ENCODE measurements at places on chromosomes 1 and 21.

- DNase-seq: peak; percentile 40
Observed at GRCh38 chr1:93447481-93448291, at the start of gene FNBP1L. Gene FNBP1L (plus strand): TSS chr1:93448118. CDS start chr1:93448282, 164 bp downstream.

GRCh38 chr1:77350012-77350770 is 68.4 kb downstream of the AK5 start:
- no peak for DNase-seq

- no peak for DNase-seq
Observed at GRCh38 chr1:8198522-8198921, 119.4 kb upstream of the SLC45A1 start.

- DNase-seq: no peak
Observed at GRCh38 chr1:17797478-17797877, 42.3 kb downstream of the ACTL8 start.

DNA sequence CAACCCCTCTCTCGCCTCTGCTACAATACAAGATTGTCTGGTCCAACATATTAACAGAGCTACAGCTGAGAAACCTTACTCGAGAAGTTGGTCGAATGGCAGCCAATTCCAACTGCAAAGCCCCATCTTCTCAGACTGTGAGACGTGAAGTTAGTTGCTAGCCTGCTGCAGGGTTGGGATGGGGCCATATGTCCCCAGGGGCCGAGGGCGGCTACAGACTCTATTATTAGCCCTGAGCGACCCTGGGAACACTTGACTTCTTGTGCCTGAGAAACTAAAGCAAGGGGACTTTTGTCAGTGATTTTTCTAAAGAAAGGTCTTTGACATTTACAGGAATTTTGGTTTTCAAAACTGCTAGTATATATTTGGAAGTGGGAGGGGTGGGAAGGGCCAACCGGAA is 13.7 kb downstream of the NCF2 start:
- no peak for DNase-seq

GRCh38 chr1:96362623-96363022 is 359.0 kb upstream of the PTBP2 start:
- DNase-seq: no peak

DNA sequence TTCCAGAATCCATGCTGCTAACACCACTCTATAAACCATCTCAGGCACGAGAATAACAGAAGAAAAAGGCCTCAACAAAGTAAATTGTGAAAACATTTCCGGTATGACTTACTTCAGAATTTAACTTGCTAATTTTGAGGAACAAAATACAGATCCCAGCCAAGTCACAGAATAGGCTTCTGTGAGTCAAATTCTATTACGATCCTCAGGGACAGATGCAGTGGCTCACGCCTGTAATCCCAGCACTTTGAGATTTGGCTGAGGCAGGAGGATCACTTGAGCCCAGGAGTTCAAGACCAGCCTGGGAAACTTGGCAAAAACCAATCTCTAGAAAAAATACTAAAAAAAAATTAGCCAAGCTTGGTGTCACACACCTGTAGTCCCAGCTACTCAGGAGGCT is 8.8 kb upstream of the CCDC27 start:
- DNase-seq: no peak

GRCh38 chr1:65764052-65764451 is 28.6 kb upstream of the PDE4B start:
- no peak for DNase-seq

DNA sequence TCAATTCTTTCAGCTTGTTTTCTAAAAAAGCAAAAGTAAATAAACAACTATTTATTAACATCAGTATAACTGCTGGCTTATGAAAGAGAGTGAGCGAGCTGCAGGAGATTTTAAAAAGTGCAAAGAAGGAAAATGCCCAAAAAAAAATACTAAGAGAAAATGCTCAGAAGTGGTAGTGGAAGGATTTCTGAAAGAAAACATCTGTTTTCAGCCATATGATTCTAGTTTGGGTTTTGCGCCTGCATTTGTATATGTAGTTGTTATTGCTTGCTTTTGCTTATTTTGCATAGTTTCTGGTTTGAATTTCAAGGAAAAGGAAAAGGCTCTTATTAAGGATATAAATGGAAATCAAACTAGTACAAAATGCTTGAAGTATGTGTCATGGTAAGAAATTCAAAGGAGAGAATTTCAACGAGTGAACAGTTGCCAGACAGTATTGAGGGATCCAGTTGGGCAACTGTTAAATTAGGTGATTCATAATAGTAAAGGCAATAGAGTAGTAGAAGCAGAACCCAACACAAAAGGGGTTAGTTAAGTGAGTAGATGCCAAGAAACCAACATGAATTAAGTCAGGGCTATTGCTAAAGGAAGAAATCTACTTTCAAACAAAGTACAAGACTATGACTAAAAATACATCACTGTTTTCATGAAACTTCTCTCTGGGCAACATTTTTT is 1.2 kb downstream of the GBP5 start:
- DNase-seq: no peak

- no peak for DNase-seq
Observed at GRCh38 chr1:17984583-17984982, 123.0 kb upstream of the IGSF21 start.

DNA sequence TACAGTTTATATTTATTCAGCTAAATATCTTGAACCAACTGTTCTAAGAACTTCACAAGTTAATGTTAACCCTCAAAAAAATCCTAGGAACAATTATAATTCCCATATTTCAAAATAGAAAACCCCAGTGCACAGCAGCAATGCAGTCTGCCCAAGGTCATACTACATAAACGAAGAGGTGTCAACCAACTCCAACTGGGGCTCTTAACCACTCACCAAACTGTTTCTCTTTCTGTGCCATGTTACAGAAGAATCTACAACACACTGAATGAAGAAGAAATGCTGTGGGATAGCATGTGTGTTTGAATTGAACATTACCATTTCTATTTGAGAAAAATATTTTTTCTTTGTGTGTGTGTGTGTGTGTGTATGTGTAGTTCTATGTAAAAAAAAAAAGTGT is 35.7 kb downstream of the EIF4G3 start:
- no peak for DNase-seq

- no peak for DNase-seq
Observed at GRCh38 chr1:21340230-21340945, 50.1 kb upstream of the ECE1 start.

GRCh38 chr21:38244407-38244787 is 12.4 kb upstream of the KCNJ15 start:
- no peak for DNase-seq

GRCh38 chr1:93411000-93411399 is 36.9 kb upstream of the FNBP1L start:
- DNase-seq: no peak

- DNase-seq: no peak
Observed at GRCh38 chr1:228003461-228004330, 3.1 kb upstream of the WNT3A start.
